Stimulated activated CD8-positive, alpha-beta memory T cell treated with anti-CD3 and anti-CD28 coated beads, Interleukin-15, amount 100 ng/mL, for 1 hour (primary cell): ENCODE measurements at places on chromosomes 1 and 21.

DNA sequence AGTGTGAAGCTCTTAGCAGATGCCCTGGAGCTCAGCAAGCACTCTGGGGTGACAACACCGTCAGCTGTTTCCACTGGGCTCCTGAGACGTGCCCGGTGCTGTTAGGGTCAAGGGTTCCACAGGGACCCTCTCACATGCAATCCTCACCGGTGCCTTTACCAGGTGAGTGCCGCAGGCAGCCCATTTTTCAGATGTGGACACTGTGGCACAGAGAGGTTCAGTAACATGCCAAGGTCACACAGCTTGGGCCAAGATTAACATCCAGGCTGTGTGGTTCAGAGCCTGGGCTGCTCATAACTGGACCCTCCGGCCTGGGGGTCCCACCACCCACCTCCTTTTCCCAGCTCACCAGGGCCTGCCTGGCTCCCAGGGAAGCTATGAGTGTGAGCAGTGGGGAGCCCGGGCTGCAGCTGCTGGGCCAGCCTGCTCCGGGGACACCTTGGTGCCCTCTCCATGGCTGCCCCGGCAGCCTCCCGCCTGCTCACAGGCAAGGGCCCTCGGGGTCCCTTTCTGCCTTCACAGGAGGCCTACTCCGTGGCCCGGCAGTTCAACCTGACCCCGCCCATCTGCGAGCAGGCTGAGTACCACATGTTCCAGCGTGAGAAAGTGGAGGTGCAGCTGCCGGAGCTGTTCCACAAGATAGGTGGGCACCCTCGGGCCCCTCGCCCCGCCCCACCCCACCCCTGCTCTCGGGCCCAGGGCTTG lies 49.3 kb downstream of the KCNAB2 start:
- no peak for DNase-seq

DNA sequence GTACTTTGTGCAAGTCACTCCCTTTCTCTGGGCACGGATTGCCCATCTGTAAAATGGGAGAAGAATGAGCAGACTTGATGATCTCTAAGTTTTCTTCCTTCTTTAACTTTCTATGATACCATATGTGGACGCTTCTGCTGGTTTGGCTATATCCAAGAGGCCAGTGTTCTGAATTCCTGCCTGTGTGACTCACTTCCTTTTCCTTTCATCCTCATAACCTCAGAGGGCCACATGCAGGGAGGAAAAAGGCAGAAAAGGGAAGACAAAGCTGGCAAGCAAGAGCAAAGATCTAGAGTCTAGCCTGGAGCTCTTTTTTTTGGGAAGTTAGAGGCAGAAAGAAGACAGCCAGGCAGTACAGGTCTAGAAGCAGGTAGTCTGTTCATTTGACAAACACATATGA lies 151.2 kb downstream of the OMA1 start:
- DNase-seq: no peak

- DNase-seq: no peak
These were observed 21.6 kb downstream of the C2CD2 start for GRCh38 chr21:41932191-41932575.

DNA sequence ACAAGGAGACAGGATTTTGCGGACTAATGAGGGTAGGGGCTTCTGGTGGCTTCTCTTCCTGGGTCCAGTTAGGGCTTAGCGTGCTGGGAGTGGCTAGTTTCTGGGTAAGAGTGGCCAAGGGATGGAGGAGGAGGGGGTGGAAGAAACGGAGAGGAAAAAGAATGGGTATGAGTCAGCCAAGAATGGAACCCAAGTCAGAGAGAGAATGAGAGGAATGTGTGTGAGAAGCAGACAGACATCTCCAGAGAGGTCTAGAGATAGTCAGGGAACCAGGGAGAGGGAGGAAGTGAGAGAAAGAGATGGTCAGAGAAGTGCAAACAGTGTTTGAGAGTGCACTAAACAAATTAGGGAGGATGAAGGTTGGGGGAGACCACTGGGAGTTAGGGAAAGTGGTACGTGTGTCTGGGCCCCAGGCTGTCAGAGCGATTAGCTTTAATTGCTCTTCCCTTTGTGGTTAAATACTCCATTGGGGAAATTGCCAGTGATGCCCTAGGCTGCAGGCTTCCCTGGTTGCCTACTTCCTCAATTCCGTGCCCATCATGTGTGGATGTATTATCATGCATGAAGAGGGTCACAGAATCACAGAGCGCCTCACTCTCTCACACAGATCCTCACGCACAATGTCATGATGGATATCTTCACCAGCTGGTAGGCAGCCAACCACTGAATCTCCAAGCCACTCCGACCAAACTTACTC lies 1.4 kb downstream of the PEA15 start:
- no peak for DNase-seq

GRCh38 chr21:16318651-16319300 lies 589.0 kb downstream of the USP25 start:
- DNase-seq: no peak

DNA sequence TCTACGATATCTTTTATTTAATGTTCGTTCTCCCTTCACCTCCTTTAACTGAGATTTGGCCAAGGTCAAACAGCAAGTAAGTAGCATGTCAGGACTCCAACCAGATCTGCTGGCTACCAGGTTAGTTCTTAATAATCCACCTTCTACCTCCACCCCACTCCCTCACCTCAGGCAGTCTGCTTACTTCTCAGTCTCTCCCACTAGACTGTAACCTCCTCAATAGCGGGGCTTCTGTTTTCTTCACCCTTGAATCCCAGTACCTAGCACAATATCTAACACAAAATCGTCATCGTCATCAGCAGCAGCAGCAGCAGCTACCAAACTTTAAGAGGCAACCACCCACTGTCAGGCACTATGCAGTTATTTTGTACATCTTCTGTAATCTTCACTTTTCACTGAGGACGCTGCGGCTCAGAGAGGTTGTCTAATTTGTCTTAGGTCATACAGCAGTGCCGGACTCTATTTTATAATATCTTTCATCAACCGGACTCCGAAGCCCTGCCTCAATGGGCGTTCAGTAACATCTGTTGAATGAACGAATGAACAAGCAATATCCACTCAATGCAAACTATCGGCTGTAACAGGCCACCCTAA lies 859 bp upstream of the MAGI3 start:
- DNase-seq: no peak

GRCh38 chr1:162215902-162216301 lies 146.4 kb downstream of the NOS1AP start:
- DNase-seq: no peak

GRCh38 chr21:15408089-15408488 lies 321.7 kb upstream of the USP25 start:
- no peak for DNase-seq

DNA sequence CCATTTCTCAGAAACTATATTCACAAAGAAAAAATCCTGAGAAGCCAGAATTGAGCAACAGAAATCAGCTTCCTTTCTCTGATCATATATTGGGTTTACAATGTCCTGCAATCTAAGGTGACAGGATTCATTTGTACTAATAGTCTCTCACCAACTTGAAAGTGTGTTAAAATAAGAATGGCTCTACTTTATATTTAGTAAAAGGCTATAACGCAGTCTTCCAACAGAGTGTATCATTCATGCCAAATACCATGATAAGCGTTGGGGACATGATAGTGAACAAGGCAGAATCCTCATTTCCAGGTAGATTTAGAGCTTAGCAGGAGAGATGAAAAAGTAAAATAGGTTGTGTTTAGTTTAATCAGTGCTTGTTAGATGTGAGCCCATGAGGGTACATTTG lies 519.2 kb upstream of the ZRANB2 start:
- DNase-seq: no peak

GRCh38 chr1:1573843-1574720 lies 581 bp downstream of the SSU72 start:
- DNase-seq: peak; percentile 35

DNA sequence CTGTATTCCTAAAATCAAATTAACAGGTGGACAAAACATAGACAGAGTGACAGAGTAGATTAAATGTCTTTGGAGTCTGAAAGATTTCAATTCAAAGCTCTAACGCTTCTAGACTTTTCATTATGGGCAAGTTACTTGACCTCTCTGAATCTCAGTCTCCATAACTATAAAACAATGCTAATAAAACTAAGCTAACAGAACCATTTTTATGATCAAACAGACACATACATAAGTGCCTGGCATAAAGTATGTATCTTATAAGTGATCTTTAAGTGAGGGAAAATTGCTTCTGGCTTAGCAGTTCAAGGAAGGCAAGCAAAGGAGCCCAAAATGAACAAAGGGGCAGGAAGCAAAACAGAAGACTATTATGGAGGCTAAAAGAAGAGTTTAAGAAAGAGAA lies 216.8 kb upstream of the TNR start:
- DNase-seq: no peak

DNA sequence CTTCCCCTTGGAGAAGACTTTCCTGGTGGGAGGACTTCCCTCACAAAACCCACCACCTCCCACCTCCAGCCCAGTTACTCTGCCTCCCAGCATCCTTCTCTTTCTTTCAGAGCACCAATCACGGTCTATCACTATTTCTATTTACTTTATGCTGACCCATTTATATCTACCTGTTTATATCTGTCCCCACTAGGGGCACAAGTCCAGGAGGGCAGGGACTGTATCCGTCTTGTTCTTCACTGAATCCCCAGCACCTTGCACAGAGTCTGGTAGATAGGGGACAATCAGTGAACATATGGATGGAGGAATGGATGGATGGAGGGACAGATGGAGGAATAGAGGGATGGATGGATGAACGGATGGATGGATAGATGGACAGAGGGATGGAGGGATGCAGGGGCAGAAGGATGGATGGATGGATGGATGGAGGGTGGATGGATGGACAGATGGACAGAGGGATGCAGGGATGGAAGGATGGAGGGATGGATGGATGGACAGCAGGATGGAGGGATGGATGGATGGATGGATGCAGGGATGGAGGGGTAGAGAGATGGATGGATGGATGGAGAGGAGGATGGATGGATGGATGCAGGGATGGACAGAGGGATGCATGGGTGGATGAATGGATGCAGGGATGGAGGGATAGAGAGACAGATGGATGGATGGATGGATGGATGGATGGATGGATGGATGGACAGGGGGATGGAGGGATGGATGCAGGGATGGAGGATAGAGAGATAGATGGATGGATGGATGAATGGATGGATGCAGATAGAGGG lies 5.5 kb downstream of the C1QB start:
- no peak for DNase-seq

DNA sequence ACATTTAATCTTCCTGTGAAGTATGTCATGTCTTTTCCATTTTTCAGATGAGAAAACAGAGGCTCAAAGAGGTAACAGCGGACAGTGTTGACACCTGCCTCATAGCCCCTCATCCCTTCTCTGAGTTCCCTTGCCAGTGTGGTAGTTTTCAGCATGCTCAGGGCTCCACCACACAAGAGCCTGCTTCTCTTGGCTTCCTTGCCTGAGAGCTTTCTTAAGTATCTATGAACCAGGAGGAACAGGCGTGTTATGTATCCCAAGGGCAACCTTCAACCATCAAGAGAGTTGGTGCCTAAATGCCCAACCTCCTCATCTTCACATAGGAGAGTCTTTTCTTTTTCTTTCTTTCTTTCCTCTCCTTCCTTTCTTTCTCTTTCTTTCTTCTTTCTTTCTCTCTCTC lies 5.9 kb upstream of the PAFAH2 start:
- no peak for DNase-seq

- DNase-seq: no peak
These were observed 21.2 kb downstream of the PRRX1 start for GRCh38 chr1:170685166-170685565.

- DNase-seq: no peak
These were observed 11.7 kb downstream of the ADAMTS1 start for GRCh38 chr21:26833460-26833939.

GRCh38 chr1:16888860-16889816 lies 6.6 kb upstream of the RNU1-2 start:
- DNase-seq: peak; percentile 22

GRCh38 chr1:236759252-236759859 lies 35.7 kb upstream of the MTR start:
- DNase-seq: no peak

DNA sequence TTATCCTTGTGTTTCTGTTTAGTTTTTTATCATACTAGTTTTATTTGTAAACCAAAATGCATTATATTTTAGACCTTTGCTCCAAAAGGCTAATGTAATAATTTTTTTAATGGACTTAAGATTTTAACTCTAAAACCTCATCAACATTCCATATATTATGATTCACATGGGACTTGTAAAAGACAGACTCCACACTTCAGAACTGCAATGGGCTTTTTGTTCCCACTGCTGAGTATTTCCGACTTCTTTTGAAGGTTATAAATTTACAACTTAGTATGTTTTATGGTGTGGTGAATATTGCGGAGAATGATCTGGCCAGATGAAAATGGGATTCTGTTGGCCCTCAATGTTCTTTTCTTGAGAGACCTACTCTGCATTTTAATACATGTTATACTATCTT lies 678.5 kb downstream of the USP25 start:
- no peak for DNase-seq

DNA sequence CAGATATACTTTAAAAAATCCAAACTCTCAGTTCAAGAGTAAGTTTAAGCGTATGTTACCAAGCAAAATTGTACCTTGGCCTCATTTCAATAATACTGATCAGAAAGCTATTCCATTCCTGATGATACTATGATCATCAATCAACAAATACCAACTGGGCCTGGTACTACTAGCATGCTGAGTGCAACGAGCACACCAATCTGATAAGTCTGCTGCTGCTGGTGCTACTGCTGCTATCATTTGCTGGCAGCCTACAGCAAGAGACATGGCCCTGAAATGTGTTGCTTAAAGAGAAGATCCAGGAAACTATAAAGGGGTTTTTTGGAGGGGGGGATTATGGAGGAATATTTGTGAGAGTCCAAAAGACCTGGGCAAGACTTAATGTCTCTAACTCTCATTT lies 39.7 kb downstream of the NME7 start:
- DNase-seq: no peak
